Neural crest cell (in vitro differentiated cells): ENCODE measurements at places on chromosomes 4 and X.

- peak overlapping the region; percentile 18 for H3K4me3 ChIP-seq
- H3K27ac ChIP-seq, result no peak overlapping the region
- DNase-seq, result no peak
- no peaks in the 10 kb centered on the region for H3K36me3 ChIP-seq
Measured at GRCh38 chr4:27087306-27088045, 226.8 kb downstream of the STIM2 start.

DNA sequence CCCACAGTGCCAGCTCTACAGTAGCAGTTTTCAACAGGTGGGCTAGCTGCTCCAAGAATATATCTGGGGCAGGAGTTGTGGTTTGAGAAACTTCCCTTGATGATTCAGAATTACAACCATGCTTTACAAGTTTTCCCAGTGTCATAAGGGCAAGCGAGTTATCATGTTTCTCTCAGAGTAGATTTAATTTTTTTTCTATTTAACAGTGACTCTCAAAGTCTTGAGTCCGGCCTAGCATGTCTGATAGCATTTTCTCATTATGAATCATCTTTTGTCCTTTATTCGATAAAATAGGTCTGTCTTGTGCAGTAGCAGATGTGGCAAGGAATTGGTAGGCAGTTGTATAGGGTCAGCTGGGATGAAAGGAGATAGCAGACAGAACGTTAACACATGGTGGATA, 62.2 kb upstream of the SPANXD start:
- H3K36me3 ChIP-seq, result no peaks in the 10 kb centered on the region
- no peak for DNase-seq
- no peak overlapping the region for H3K27ac ChIP-seq
- H3K4me3 ChIP-seq, result no peak overlapping the region
- no peaks in the 10 kb centered on the region for H3K4me1 ChIP-seq

DNA sequence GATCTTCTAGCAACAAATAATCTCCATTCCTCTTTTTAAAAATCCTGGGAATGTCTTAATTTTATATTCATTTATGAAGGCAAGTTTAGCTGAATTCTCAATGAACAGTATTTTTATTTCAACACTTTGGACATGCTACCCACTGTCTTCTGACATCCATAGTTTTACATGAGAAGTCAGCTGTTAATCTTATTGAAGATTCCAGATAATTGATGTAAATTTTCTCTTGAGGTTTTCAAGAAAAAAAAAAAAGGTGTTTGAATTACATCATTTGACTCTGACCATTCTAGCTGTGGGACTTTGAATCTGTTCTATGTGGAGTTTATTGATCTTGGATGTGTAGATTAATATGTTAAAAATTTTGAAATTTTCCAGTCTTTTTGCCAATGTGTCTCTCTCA, 28.0 kb downstream of the PDHA2 start:
- H3K4me1 ChIP-seq, result no peaks in the 10 kb centered on the region
- no peak for DNase-seq
- H3K27ac ChIP-seq, result no peak overlapping the region
- H3K27me3 ChIP-seq, result no peaks in the 10 kb centered on the region

DNA sequence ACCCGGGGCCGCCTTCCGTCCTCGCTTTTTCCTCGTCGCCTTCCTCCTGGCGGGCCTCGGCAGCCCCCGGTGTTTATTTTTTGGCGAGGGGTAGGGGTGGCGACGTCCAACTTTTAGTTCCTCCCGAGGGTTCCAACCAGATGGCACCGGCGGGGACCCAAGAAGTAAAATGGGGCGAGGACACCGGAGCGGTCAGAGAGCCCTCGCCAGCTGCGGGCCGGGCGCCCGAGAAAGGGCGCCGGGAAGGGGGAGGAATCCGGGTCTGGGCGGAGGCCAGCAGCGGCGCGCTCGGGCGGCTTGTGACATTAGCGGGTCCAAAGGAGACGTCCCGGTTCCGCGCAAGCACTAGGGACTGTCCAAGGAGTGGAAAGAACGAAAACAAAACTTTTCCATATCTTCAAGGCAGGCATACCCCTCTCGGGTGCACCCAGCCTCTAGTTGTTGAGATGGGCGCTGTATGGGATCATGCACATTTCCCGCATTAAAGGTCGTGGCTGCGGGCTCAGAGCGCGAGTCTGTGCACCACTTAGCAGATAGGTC, 691 bp upstream of the USP46 start:
- peaks cover 33% of the 10 kb centered on the region for H3K4me1 ChIP-seq
- H3K27me3 ChIP-seq, result peaks cover 3% of the 10 kb centered on the region
- H3K36me3 ChIP-seq, result peaks cover 30% of the 10 kb centered on the region
- H3K4me3 ChIP-seq, result peak overlapping the region; percentile 90
- DNase-seq, result no peak
- H3K27ac ChIP-seq, result peak overlapping the region; percentile 41

DNA sequence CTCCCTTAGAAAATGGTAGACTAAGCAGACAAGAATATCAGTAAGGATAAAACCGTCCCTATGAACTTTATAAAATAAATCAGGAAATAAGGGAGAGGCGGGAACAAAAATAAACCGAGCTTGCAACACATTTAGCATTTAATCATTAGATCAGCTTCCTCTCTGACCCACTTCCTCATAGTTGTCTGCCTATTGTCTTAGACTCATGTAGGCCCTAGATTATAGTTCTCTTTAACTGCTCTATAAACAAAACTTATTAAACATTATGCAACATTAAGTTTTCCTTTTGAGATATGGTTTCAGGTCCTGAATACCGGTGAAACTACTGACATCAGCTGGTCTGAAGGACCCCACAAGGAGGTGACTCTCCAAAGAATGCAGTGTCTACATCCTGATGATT, 15.8 kb upstream of the SRD5A3 start:
- H3K4me1 ChIP-seq, result no peaks in the 10 kb centered on the region
- DNase-seq, result no peak
- H3K4me3 ChIP-seq, result no peak overlapping the region
- no peak overlapping the region for H3K27ac ChIP-seq

DNA sequence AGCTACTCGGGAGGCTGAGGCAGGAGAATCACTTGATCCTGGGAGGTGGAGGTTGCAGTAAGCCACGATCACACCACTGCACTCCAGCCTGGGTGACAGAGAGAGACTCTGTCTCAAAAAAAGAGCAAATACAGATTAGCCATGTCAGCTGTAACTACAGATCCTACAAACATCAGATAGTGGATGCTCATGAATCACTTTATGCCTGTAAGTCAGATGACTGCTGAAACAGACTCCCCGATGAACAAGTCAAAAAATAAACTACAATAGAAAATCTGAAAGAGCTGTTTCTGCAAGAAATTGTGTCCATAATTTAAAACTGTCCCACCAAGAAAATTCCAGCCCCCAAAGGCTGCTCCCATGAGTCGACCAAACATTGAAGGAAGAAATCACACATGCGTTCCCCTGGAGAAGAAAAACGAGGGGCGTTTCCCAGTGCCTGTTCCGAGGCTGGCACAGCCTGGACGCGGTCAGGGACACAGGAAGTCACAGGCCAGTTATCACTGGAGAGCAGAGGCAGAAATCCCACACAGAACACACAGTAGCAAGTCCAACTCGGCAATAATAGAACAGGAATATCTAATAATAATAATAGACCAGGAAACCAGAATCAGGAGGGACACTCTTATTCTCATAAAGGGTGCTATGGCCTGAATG, 30.0 kb upstream of the GTPBP6 start:
- peak overlapping the region; percentile 12 for H3K4me3 ChIP-seq
- peaks cover 21% of the 10 kb centered on the region for H3K4me1 ChIP-seq
- no peaks in the 10 kb centered on the region for H3K27me3 ChIP-seq
- H3K36me3 ChIP-seq, result peaks cover 7% of the 10 kb centered on the region
- peak overlapping the region; percentile 94 for H3K27ac ChIP-seq

- H3K27me3 ChIP-seq, result no peaks in the 10 kb centered on the region
- peaks cover 7% of the 10 kb centered on the region for H3K36me3 ChIP-seq
- DNase-seq, result no peak
- H3K4me1 ChIP-seq, result no peaks in the 10 kb centered on the region
- H3K4me3 ChIP-seq, result no peak overlapping the region
Measured at GRCh38 chr4:8461086-8461485, 20.5 kb downstream of the TRMT44 start.

DNA sequence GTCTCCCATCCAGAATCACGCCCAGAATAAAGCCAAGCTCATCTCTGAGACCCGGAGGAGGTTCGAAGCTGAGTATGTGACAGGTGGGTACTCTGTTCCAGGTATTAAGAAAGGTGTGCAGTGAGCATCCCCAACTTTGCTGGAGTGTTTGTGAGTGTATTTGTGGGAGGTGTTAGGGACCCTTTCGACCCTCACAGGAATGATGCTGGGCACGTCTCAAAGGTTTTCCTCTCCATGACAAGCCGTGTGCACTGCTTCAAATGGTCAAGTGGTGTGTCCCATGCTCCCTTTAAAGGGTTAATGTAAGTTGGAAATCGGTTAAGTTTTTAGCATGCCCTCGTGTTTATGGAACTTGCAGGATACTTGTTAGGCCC, 442 bp downstream of the MOSPD2 start:
- H3K27me3 ChIP-seq, result no peaks in the 10 kb centered on the region
- DNase-seq, result no peak
- peaks cover 28% of the 10 kb centered on the region for H3K4me1 ChIP-seq
- H3K27ac ChIP-seq, result no peak overlapping the region
- peak overlapping the region; percentile 92 for H3K4me3 ChIP-seq
